ENCODE measurements at places on chromosomes 6 and 20.

DNA sequence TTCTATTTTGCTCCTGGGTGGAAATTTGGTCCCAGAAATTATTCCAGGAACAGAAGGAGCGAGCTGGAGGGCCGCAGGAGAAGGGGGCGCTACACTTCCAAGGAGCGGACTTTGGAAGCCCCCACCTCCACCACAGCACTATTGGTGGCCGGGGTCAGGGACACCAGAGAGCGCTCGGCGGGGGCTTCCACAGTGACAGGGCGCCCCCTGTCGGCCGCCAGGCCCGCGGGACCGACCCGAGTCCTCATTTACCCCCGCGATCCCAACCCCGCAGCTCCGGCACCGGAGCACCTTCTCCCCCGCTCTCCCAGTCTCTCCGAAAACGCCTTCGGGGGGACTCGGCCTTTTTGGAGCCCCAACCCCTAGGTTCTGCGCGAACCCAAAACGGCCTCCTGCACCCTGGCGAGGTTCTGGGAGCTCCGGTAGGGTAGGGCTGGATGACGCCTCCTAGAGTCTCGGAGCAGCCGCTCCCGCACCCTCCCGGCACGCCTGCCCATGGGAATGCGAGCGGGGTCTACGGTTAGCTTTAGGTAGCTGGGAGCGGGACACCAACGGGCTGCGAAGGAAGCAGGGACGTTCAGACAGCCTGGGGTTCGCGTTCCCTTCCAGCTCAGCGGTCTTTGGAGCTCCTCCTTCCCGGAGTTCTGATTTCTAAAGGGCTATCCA, 2.4 kb upstream of the FOXA2 start:
- no peak for DNase-seq

DNA sequence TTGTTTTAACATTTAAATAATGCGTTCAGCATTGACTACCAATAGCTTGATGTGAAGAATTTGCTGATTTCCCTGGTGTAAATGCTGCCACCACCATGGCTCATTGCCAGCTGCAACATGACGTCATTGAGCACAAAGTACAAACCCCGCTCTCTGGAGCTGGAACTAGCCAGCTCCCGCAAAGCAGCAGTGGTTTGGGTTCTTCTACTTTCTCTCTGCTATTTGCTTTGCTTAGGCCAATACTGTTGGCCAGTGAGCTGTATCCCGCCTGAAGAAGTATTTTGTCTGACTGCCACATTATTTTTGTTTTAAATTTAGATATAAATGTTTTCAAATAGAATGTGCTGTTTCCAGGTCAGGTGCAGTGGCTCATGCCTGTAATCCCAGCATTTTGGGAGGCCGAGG, 47.4 kb upstream of the KIF13A start:
- DNase-seq, result no peak

DNA sequence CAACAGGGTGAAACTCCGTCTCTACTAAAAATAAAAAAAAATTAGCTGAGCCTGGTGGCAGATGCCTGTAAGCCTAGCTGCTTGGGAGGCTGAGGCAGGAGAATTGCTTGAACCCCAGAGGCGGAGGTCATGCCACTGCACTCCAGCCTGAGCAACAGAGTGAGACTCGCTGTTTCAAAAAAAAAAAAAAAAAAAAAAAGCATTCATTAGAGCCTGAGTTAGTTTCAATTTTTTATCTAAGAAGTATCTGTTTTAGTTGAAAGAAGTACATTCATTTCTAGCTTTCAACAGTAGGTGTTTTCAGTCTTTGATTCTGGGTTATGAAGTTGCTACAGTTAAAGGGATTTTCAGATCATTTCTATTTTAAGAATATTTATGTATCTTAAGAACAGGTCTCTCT, 42.2 kb downstream of the ZNF292 start:
- DNase-seq, result no peak

DNA sequence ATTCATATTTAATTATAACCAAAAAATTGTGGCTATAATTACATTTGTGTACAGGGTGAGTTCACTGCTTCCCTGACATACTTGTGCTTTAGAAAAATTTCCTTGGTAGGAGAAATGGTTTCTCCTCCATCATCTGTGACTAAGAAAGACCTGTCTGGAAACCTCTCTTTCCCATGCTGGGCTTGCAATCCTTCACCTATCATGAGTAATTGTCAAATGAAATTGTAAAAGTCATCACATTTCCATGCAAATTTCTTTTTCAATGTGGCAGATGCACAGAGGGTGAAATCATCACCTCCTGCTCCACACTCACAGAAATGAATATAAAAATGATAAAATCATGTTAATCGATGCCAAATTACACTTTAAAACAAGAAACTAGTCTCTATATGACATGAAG, 1.5 kb upstream of the SIRPB1 start:
- DNase-seq, result no peak

- no peak for DNase-seq
These were observed 833.0 kb downstream of the EPHA7 start for GRCh38 chr6:92586236-92586977.

DNA sequence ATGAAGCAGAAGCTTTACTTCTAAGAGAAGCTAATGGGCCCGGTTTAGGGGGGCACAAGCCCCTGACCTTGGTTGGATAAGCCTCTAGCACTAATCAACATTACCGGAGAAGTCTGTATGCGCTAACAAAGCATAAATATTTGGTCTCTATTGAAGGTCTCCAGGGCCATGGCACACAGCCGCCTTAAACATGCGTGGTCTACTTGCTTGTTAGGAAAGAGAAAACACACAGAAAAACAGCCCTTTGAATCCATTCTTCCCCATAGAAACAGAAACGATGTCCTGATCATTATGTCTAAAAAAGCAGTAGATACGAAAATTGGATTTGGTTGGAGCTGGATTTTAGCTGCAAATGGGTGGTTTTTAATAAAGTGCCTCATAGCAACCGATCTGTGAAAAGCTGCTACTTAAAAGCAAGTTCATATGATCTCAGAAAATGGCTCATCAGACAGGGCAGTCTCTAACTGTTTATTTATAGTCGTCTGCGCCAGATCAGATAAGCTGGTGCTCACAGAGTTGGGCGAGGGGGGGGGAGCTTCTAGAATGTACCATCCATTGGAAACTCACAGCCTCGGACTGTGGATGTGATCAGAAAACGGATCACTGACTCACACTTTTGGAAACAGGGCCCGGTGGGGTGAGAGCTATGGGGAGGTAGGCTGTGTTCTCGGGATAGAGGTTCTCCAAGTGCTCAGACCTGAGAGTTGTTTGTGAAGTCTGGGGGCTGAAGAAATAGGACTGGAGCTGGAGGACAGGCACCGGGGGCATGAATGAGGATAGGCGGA, 35.3 kb upstream of the APCDD1L start:
- DNase-seq, result no peak

GRCh38 chr20:59175861-59176260, 12.2 kb downstream of the ZNF831 start:
- no peak for DNase-seq

Data from foreskin melanocyte (primary cell).